ENCODE measurements at places on chromosomes 6 and 20.

GRCh38 chr6:35064757-35065440 is 76.2 kb downstream of the TCP11 start:
- DNase-seq: no peak

GRCh38 chr6:118775381-118775780 is 118.6 kb upstream of the ASF1A start:
- DNase-seq: no peak

DNA sequence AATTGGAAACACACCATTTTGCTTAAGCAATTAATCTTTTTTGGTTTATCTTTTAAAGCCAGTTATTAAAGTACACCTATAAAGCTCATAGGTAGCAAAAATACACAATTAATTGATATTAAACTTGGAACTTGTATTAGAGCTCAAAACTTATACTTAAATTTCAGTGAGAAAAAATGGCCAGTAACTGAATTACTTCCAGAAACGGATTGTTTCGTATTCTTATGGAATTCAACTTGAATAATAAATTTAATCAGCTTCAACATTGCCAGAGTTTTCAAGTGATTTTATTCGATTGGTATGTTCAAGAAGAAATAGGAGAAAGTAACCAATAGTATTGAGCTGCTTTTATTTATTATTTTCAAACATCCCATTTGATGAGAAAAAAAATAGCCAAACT is 112.7 kb upstream of the PDE10A start:
- DNase-seq: no peak

DNA sequence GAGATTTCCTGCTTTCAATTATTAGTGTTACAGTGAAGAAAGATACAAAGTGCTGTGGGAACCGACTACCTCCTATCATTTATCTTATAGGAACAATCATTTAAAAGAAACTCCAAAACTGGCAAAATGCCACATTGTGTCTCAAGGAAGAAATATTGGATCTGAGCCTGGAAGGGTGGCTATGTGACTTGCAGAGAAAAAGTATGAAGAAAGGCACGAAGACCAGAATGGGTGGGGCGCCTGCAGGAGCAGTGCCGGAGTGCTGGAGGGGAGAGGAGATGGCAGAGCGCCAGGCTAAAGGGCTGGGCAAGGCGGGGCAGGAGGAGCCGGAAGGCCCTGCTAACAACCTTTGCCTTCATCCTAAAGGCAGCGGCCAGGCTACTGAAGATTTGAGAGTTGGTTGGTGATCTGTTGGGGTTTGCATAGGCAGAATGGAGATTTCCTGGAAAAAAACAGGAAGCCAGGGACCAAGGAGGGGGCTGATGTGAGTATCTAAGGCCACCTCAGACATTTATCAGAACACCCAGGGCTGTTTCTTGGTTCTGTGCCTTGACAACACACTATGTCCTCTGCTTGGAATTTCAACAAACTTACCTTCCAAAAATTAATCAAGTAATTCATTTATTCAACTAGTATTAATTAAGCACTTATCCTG is 125.6 kb downstream of the MAFB start:
- peak; percentile 23 for DNase-seq

DNA sequence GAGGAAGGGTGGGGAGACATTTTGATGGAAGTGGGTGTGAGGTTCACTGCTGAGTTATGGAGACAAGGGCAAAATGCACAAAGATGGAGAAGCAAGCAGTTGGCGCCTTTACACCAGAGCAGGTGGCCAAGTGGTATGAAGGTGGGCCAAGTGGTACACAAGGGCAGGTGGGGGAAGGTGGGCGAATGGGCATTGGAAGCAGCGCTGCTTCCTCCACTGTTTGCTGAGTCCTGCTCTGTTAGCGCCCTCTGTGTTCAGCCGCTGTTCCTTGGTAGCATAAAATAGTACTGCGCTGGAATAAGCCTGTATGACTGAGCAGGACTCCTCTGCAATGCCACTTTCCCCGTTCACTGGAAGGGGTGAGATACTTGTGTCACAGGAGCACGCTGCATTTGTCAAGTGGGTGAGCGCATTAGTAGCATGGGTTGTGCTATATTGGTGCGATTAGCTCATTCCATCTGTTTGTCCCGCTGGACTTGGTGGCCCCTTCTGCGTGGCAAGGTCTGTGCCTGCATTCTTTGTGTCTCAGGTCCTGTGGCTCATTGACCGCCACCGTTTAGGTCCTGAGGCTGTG is 116.4 kb downstream of the TOX2 start:
- no peak for DNase-seq

DNA sequence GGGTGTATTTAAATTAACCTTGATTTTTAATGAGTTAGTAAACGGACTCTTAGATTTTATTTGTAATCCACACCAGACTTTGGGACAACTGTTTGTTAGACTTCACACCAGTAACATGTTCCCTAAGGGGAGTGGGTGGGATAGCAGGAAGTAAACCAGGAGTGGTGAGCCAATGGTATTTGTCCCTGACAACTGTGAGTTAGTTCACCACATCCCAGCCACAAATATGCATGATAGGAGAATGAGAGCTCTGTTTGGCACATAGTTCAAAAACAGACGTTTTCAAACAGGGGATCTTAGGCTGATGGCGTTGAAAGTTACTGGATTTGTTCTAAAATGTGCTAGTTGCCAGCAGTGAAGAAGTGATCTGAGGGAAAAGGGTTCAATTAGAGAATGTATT is 18.7 kb upstream of the COL10A1 start:
- no peak for DNase-seq

DNA sequence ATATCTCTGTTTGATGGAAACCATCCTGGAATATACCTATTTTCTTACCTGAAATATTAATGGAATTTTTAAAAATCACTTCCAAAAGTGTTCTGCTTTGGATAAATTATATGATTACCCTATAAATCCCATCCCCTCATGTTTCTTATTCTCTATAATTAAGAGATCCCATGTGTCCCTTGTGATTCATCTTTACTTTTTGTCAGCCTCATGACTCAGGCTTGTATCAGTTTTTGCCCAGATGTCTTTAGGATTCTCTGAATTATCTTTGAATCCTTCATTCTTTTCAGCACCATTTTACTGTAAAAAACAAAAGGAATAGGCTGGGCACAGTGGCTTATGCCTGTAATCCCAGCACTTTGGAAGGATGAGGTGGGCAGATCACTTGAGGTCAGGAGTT is 804.5 kb upstream of the CITED2 start:
- DNase-seq: no peak

GRCh38 chr20:9075264-9076095 is 6.6 kb downstream of the PLCB4 start:
- no peak for DNase-seq

DNA sequence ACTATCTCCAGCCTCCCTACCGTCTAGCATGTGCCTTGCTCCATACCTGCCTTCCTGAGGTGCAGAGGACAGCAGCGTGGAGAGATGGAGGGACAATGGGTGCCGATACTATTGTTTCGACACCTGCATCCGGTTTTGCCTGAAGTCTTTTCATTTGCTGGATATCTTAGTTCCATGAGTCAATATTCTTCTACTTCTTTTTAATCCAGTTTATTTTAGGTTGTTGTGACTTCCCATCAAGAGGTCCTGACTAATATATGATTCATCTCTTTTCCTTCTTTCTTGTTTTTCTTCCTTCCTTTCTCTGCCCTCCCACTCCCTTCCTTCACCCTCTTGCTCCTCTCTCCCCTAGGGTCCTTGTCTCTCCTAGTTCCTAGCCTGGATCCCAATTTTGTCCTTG is 91.4 kb downstream of the CDH26 start:
- no peak for DNase-seq

- DNase-seq: no peak
These were observed 33.6 kb downstream of the KCNB1 start for GRCh38 chr20:49448917-49449316.

DNA sequence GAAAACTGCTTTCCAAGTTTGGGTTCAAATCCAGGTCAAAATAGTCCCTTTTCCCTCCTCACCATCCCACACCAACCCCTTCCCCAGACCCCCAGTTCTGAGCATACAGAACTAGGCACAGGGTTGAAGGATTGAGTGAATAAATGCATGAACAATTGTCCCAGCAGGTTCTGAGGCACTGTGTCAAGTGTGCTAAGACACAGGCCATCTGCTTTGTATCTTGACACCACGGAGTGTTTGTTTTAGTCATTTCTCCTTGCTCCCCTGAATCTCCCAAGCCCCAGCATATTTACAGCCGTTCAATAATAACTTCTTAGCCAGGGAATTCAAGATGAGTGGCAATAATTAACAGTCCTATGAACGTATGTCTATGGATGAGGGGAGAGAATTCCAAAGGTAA is 102.8 kb upstream of the JARID2 start:
- no peak for DNase-seq

- DNase-seq: no peak
These were observed 215.0 kb upstream of the RIN2 start for GRCh38 chr20:19543101-19543500.

DNA sequence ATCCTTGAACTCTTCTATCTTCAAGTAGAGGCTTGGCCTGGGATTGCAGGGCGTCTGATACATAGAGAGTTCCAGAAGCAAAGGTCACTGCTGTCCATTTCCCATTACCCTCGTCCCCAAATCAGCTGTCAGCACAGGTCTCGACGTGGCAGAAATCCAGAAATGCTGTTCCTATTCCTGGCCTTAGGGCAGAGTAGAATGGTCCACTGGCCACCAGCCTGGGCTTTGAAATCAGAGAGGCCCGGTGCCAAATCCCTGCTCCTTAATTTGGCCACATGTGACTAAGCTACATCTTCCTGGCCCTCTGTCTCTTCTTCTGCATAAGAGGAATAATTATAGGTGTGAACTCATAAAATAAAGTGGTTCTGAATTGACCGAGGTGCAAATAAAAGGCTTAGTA is 40.9 kb upstream of the FAM83D start:
- DNase-seq: no peak

- DNase-seq: no peak
These were observed 1.5 kb downstream of the TGM3 start for GRCh38 chr20:2297357-2297728.

DNA sequence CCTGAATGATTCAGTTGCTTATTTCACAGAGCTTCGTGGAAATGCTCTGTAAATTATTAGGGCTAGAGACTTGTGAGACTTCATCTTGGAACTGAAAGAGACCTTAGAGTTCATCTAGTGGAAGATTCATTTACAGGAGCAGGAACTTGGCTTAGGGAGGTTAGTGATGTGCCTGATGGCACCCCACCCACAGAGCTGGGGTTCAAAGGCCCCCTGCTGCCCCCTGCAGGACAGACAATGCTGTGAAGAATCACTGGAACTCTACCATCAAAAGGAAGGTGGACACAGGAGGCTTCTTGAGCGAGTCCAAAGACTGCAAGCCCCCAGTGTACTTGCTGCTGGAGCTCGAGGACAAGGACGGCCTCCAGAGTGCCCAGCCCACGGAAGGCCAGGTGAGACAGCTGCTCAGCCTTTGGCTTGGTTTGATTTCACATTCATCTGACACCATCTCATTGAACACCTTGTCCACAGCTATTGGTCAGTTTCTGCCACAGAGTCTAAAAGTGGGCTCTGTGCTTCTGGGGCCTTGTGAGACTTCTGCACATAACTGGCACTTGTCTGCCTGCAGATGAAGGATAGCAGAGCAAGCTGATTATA is 25.1 kb downstream of the MYBL2 start:
- no peak for DNase-seq

- DNase-seq: no peak
These were observed 31.9 kb upstream of the NOX3 start for GRCh38 chr6:155487371-155488130.

DNA sequence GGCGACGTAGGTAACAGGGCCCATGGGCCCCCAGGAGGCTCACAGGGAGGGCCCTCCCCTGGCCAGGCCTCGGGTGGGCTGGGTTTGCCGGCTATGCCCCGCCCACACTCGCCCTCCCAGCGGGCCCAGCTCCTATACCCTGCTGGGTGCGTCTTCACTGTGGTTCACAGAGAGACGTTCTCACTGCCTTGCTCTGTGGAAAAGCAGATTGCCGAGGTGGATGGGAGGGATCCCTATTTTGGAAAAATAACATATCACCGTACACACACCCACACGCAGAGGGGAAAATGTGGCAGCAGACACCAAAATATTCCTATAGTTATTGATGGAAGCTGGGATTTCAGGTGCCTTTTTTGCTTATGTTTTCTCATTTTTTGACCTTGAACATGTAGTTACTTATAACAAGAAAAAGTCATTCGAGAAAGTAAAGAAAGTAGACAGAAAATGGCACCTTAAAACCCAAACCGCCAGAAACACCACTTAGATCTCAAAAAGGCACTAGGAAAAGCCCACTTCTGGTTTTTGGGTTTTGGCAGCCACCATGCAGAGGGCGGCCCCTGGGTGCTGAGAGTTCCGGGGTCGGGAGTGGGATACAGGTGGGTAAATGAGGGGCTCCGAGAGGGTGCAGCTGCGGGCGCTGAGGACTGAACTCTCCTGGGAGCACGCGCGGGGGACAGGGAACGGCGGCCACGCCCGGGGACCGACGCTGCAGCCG is 49.4 kb downstream of the TMEM242 start:
- peak; percentile 7 for DNase-seq
